Amygdala (tissue), 56 donors: ENCODE measurements at places on chromosomes 13 and 19.

DNA sequence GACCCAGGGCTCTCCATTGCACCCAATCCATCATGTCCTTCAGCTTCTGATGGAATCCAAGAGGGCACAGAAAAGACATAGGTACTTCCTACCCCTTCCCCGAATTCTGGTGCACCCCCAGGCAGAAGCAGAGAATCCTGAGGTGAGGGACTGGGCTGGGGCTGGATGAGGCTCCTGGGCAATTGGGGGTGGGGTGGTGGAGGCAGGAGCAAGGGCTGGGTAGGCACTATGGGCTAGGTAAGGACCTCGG is 2.7 kb upstream of the KCNC3 start:
- no peak for DNase-seq

DNA sequence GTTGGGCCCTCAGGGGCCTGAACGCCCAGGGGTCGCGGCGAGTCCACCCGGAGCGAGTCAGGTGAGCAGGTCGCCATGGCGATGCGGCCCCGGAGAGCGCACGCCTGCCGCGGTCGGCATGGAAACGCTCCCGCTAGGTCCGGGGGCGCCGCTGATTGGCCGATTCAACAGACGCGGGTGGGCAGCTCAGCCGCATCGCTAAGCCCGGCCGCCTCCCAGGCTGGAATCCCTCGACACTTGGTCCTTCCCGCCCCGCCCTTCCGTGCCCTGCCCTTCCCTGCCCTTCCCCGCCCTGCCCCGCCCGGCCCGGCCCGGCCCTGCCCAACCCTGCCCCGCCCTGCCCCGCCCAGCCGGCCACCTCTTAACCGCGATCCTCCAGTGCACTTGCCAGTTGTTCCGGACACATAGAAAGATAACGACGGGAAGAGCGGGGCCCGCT is at the start of gene CCNA1:
Gene CCNA1 (plus strand): TSS at position 390 of the 439 bp plus-strand sequence. CDS start 562 bp downstream, outside the sequence.
- peak; percentile 47 for DNase-seq

GRCh38 chr13:60754211-60755090 is 357.4 kb downstream of the TDRD3 start:
- no peak for DNase-seq

GRCh38 chr19:8655340-8655709 is 24.9 kb downstream of the NFILZ start:
- DNase-seq: no peak

GRCh38 chr13:114105521-114106225 is 26.8 kb downstream of the RASA3 start:
- DNase-seq: no peak

GRCh38 chr19:3207461-3208242 is 16.8 kb upstream of the CELF5 start:
- no peak for DNase-seq
